ENCODE measurements at places on chromosomes 5 and 9.

DNA sequence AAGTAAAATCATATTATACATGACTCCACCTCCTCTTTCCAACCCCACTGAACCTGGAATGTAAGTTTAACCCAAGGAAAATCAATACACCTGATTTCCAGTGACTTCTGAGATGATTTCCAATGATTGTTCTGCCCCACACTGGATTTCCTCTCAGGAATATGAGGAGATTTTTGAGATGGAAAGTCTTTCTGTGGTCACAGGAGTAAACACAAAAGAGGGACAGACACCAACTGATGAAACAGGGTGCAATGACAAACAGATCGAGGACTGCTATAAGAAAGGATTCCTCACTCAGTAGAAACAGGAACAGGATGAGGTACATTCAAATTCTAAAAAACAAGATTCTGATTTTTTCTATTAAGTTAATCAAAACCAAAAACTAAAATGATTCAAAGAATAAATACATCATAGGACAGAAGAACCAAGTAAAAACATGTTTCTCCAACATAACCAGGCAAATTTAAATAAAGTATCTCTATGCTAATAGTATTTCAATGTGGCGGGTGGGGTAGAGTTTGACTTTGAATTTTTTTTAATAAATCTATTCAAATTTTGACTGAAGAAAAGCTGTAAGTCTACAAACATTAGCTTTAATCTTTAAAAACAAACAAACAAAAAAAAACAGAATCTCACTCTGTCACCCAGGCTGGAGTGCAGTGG, 42.1 kb downstream of the DTWD2 start:
- ATAC-seq = no peak

DNA sequence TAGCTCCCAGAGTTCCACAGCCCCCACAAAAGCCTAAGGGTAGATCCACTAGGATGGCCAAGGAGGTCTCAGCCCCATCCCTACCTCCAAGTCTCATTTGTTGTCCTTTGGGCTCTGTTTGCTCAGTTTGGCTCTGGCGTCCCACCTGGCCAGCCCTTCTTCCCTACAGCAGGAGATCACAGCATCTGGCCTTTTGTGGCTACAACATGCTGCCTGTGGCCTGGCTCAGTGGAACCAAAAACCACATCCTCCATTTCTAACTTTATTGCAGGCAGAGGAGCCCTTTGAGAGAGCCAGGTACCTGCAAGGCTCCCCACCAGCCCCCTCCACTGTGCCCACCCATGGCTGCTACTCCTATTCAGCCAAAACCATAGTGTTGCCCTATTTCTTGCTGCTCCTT, 11.4 kb downstream of the JADE2 start:
- ATAC-seq = no peak

DNA sequence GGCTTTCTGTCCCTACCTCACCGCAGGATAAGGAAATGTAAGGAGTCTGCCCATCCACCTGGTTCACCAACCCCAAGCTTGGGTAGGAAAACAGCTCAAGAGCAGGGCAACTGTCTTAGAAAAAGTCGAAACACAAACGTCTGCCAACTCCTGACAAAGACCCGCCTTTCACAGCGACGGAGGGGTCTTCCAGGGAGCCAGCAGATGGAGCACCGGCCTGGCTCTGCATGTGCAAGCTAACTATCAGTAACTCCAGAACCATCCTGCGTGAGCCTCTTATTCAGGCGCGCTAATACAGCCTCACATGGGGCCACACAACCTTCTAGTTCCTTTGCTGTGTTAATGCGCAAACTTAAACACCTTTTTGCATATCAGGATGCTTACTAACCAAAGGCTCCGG, 26.9 kb downstream of the CAMSAP1 start:
- ATAC-seq = no peak

- ATAC-seq = no peak
These were observed at the start of gene PBX3 for GRCh38 chr9:125747053-125747764. Gene PBX3, plus strand, starts transcription at chr9:125747373.

- no peak for ATAC-seq
These were observed 18.1 kb downstream of the GSN start for GRCh38 chr9:121285835-121286687.

DNA sequence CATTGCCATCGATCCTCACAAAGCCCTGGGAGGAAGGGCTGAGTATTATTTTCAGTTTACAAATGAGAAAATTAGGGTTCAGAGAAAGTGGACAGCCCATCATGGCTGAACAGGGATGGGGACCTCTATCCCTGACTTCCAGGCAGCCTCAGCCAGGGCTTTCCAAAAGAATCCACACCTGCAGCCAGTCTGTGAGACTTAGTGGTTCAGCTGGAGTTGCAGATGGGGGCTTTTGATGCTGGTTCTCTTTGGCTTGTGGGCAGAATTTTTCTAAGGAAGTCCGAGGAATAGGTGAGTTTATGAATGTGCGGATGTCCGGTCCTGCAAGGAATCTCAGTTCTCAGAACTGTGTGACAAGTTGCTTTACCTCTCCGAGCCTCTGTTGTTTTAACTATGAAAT, 138.1 kb downstream of the RGS3 start:
- ATAC-seq = no peak

DNA sequence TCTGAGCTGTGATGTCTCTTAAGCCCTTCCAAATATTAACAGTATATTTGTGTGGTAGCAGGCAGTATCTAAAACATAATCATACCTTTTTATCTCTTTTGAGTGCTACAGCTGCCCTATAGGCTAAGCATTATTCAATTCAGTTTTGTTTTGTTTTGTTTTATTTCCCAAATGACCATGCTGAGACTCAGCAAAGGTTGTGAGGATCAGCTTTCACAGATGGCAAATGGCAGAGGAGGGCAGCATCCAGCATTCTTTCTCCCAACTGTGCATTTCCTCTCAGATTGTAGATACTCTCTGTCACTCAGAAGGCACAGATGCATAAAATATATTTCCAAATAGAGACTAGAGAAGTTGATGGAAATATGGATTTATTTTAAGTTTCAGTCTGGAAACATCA, 90.7 kb downstream of the DAPK1 start:
- ATAC-seq = no peak

DNA sequence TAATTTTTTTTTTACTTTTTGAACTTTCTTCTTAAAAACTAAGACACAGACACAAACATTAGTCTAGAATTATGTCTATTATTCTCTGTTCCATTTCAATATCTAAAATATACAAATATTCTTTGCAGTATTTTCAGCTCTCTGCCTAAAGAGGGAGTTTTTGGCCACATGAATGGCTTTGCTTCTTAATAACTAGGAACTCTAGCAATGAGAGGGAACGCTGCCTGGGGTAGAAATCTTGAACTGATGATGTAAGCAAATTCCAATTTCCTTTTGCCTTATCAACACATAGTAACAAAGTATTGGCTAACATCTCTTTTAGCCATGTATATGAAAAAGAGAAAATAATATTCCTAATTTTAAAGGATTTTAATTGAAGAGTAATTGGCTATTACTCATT, 51.9 kb downstream of the SLC25A46 start:
- peak; percentile 68 for ATAC-seq

GRCh38 chr5:65446682-65447081, 35.0 kb downstream of the ADAMTS6 start:
- ATAC-seq = no peak

- peak; percentile 82 for ATAC-seq
These were observed 30.9 kb downstream of the GALNT10 start for GRCh38 chr5:154221371-154221896.

DNA sequence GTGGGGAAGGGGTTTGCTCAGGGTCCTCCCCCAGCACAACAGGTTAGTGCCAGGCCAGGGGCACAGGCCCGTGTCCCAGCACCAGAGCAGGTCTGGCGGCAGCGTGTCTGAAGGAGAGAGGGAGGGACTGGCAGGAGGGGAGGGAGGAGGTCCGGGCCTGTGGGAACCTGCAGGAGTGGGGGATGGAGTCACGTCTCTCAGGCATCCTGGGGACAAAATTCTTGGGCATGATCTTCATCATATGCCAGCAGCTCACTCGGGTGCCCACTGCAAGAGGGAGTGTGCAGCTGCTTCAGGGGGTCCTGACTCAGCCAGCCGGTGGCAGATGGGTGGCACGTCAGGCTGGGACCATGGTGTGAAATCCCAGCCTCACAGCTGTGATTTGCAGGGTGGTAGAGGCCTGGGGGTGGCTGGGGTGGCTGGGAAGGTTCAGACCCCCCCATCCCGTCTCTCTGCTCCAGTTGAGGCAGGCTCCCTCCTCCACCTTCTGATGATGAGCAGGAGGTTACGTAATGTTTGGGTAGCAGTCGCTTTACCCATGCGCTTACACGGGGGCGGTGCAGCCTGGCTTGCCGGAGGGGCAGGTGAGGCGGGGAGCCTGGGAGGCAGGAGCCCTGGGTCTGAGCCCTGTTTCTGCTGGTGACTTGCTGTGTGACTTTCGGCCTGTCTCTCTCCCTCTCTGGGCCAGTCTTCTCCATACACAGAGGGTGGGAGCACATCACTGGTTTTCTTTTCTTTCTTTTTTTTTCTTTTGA, 40.5 kb downstream of the NCS1 start:
- ATAC-seq = no peak

GRCh38 chr5:53334431-53334941, 145.9 kb upstream of the FST start:
- ATAC-seq = peak; percentile 58

DNA sequence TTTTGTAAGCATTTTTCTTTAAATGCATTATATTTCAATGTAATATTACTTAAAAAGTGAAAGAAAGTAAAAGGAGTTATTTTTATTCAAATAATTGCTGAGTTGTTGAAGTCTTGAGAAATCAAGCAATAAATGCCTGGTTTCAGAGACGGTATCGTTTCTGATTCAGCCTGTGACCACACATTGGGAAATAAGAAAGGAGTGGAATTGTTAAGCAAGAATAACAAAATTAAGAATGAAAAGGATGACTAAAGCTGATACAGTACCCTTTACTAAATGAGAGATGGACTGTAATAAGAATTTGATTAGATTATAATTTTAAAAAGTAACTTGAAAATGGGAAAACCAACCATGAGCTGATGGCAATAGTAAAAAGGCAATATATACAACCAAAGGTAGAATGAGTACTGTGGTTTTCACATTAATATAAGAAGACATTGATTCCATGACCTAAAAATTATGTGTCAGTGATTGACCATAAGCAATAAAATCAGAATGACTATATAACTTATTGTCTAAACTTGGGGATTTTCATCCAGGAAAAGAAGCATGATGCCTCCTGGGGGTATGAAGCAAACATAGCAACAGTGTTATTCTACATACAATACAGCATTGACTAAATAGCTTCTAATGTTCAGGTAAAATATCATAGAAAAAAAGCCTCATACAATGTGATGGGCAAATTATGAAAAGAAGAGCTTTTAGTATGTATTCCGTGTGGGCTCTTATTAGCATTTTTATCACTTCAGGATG, 101.9 kb upstream of the PRDM9 start:
- no peak for ATAC-seq

GRCh38 chr5:39624890-39625289, 200.1 kb upstream of the DAB2 start:
- no peak for ATAC-seq

DNA sequence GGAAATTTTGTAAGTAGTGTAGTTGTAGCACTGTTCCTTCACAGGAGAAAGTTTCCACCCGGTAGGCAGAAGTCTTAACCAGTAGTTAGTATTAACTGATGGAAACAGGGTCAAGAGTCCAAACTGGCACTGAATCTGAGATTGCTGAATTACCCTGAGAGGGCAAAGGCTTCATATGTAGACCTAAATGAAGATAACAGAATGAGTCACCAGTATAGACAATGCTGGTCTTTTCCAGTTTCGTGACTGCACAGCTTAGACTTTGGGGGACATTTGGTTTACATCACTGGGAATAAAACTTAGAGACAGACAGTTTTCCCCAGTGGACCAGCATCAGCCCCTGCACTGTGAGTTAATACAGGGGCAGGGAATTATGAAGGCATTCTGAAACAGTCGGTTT, 60.5 kb downstream of the PCSK5 start:
- no peak for ATAC-seq

GRCh38 chr9:134855231-134855899, 25.2 kb upstream of the FCN2 start:
- no peak for ATAC-seq

GRCh38 chr5:150763023-150763769, 4.4 kb upstream of the DCTN4 start:
- no peak for ATAC-seq

- ATAC-seq = no peak
These were observed 261.1 kb downstream of the SMARCA2 start for GRCh38 chr9:2276296-2276695.

DNA sequence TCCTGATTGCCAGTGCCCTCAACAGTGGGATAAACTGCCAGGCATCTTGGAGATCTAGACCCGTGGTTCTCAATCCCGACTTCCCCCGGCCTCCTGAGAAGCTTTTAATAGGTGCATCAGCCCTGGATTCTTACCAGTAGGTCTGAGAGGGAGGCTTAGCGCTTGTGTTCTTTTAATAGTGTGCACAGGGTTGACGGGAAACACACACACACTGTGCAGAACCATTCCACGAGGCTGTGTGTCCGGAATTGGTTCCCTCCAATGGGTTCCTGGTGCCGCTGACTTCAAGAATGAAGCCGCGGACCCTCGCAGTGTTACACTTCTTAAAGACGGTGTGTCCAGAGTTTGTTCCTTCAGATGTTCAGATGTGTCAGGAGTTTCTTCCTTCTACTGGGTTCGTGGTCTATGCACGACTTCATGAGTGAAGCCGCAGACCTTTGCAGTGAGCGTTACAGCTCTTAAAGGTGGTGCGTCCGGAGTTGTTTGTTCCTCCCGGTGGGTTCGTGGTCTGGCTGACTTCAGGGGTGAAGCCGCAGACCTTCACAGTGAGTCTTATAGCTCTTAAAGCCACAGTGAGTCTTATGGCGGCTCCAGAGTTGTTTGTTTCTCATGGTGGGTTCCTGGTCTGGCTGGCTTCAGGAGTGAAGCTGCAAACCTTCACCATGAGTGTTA, 46.6 kb upstream of the PRSS3 start:
- no peak for ATAC-seq

DNA sequence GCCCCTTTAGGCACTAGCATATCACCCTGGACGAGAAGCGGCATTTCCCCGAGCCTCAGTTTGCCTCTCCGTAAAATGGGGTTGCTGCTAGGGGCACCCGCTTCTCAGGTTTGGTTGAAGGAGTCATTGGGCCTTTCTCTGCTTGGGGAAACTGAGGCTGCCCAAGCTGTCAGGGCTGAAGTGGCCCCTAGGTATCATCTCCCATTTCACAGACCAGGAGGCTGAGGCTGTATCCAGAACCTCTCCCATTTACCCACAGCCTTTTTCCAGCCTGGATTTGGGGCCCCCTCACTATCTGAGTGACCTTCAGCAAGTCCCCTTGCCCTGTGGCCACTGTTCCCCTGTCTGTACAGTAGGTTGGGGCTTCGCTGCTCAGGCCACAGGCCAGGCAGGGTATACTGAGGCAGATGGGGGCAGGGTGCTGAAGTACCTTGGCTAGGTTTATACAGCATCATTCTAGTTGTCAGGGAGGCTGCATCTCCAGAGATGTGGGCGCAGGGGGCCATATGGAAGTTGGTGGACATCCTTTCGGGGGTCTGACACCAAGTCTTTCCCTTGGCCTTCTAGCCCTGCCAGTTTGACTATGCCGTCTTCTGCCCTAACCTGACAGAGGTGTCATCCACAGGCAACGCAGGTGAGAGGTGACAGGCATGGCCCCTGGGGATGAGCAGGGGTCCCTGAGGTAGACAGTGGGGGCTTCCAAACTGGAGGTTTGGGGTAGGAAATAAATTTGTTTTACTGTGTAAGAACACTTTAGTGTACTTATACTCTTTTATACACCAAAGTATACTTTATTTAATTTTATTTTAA, 7.9 kb downstream of the FPGS start:
- no peak for ATAC-seq
